ENCODE measurements at places on chromosomes 4 and X. TPM values are rescaled to one million over a fixed set of nuclear protein-coding genes. Genes with fewer than 3 reads are reported as not detected.

DNA sequence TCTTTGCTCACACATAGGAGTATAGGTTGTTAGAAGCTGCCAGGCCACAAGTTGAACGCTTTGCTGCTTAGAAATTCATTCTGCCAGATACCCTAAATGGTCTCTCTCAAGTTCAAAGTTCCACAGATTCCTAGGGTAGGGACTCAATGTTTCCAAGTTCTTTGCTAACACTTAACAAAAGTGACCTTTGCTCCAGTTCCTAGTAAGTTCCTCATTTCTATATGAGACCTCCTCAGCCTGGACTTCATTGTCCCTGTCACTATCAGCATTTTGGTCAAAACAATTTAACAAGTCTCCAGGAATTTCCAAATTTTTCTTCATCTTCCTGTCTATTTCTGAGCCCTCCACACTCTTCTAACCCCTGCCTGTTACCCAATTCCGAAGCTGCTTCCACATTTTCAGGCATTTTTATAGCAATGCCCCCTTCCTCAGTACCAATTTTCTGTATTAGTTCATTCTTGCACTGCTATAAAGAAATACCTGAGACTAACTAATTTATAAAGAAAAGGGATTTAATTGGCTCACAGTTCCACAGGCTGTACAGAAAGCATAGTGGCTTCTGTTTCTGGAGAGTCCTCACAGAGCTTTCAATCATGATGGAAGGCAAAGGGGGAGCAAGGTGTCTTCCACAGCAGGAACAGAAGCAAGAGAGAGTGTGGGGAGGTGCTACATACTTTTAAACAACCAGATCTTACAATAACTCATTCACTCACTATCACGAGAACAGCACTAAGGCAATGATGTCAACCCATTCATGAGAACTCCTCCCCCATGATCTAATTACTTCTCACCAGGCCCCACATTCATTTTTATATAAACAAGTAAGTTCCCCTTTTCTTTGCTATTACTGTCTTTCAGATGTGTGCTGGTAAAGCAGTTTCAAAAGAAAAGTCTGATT, 11.5 kb upstream of the TLR1 start:
- no peaks in the 10 kb centered on the region for H3K36me3 ChIP-seq
- H3K4me3 ChIP-seq = no peak overlapping the region
- no peaks in the 10 kb centered on the region for H3K27me3 ChIP-seq
- no peak for DNase-seq

DNA sequence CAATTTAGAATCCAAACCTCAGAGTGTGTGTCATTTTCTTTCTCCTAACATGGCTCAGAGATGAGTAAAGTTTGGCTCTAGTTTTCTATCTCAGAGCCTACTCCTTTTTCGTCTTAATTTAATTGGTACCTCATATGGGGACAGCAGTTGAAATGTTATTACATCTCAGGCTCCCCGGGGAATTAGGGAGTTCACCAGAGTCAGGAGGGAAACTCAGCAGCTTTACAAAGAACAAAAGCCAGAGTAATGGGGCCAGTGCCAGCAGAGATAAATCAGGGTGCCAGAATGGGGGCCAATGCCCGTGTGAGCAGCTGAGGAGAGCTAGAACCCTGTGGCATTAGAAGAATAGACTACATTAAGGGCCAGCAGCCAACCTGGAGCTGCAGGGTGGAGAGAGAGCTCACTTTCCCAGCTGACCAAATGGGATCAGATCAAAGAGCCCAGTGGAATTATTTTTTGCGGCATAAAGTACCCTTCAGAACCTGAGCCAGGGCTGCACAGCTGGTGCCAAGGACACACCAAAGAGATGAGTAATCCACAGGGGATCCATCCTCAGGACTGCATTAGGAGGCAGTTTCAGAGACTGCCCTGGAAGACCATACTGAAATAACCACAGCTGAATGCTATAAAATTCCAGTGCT, 207.1 kb upstream of the DKK2 start:
- H3K4me1 ChIP-seq = no peaks in the 10 kb centered on the region
- DNase-seq = no peak
- no peaks in the 10 kb centered on the region for H3K27me3 ChIP-seq
- no peak overlapping the region for H3K4me3 ChIP-seq
- no peaks in the 10 kb centered on the region for H3K36me3 ChIP-seq
- H3K27ac ChIP-seq = no peak overlapping the region

DNA sequence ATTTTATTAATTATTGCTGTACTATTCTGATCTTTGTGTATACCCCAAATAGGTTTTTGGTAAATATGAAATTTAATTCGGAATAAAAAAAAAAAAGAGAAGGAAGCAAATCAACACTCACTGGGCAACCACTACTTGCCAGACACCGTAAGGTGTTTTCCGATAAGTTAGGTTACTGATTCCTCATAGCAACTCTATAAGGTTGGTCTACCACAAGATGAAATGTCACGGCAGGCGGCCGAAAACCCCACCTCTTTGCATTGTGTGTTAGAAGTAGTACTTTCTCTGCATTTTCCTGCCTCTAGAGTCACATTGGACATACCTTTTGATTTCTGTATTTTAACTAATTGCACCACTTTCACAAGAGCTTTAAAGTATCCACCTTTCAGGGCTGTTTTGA, 44.5 kb upstream of the RASGEF1B start:
- no peaks in the 10 kb centered on the region for H3K36me3 ChIP-seq
- no peaks in the 10 kb centered on the region for H3K4me1 ChIP-seq
- no peak overlapping the region for H3K4me3 ChIP-seq
- DNase-seq = no peak

DNA sequence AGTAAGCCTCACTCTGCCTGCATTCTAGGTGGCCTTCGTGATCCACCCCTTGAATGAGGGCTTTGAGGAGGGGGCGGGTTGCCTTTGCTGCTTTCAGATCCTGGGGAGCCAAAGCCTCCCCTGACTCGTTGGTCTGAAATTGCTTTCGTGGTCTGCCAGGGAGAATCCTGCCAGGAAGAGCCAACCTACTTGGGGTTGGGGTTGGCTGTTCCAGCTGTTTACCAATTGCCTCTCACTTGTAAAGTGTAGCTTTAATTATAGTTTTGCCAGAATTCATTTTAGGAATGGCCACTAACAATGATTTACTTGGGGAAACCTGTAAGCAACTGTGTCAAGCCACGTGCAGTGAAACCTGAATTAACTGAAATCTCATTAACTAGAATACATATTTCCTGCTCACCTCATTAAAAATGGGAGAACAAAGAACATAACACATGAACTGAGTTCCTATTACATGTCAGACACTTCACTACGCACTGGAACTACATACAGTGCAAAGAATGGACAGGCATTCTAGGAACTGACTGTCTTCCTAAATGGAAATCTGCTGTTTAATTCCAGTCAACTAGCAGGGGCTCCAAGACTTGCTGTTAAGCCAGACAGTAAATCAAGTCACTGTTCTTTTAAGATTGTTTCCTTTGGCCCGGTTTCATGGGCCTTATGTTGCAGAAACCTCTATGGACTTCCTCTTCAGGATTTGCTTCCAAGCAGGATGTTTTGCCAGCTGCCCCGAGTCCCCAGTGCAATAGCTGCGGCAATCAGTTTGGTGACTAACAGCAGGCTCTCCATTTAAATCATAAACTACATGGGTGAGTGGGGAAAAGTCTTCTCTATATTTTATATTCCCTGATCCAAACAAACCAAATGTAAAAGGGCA, 16.4 kb upstream of the NKRF start:
- H3K4me1 ChIP-seq = no peaks in the 10 kb centered on the region
- no peaks in the 10 kb centered on the region for H3K36me3 ChIP-seq
- no peak overlapping the region for H3K4me3 ChIP-seq
- H3K27me3 ChIP-seq = no peaks in the 10 kb centered on the region
- no peak overlapping the region for H3K27ac ChIP-seq

DNA sequence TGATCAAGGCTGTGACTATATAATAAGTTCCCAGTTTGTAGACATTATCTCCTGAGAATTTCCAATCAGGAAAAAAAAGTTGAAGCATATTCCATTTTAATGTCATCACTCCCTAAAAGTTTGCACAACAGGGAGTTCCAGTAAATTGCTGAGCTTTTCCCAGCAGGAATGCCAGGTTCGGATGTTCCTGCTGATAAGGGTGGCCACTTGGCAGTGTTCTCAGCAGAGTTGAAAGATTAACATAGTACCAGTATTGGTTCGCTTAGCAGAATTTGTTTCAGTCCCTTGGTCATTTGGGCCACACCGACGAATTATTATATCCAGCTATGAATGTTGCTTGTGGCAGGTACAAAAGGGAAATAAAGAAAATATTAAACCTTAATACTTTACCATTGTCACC, 5.2 kb upstream of the CXCL2 start:
- H3K4me3 ChIP-seq = no peak overlapping the region
- no peaks in the 10 kb centered on the region for H3K4me1 ChIP-seq
- no peak overlapping the region for H3K27ac ChIP-seq
- H3K36me3 ChIP-seq = no peaks in the 10 kb centered on the region
- DNase-seq = no peak

- H3K36me3 ChIP-seq = peaks cover 8% of the 10 kb centered on the region
- no peak for DNase-seq
- H3K4me3 ChIP-seq = no peak overlapping the region
- H3K27me3 ChIP-seq = no peaks in the 10 kb centered on the region
- H3K27ac ChIP-seq = no peak overlapping the region
Observed at GRCh38 chrX:9706421-9706820, 59.2 kb downstream of the GPR143 start.

- no peaks in the 10 kb centered on the region for H3K27me3 ChIP-seq
- no peak overlapping the region for H3K4me3 ChIP-seq
- no peak overlapping the region for H3K27ac ChIP-seq
- no peak for DNase-seq
Observed at GRCh38 chr4:10963958-10964703, 279.6 kb upstream of the CLNK start.

FSTL5 gene
- not detected for total RNA-seq

DNA sequence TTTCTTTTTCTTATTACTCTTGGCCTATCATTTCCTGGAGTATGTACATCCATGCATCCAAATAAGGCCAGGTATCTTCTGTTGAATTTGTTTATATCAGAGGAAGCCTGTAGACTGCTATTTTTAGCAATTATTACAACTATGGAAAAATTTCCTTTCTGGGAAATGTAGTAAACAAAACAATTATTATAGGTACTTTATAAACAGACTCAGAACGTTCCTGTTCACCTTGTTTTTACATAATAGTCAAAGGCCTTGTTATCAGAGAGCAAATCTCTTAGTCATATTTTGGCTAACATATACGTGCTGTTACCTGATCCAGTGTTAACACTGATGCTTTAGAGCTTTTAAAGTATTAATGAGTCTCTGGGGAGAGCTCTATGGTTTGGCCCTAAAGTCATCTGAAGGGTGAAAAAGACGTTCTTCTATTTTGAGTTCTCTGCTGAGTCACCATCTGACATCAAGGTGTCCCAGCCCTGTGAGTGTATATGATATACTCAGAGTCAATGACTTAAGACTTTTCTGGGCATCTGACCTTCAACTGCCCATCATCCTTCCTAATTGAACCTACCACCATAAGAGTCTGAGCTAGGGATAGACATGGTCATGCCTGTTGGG, 7.3 kb downstream of the SPARCL1 start:
- H3K27me3 ChIP-seq = no peaks in the 10 kb centered on the region
- H3K4me3 ChIP-seq = no peak overlapping the region
- H3K27ac ChIP-seq = no peak overlapping the region
- H3K4me1 ChIP-seq = no peaks in the 10 kb centered on the region

BEX5 gene
- total RNA-seq = 1.5 TPM

DNA sequence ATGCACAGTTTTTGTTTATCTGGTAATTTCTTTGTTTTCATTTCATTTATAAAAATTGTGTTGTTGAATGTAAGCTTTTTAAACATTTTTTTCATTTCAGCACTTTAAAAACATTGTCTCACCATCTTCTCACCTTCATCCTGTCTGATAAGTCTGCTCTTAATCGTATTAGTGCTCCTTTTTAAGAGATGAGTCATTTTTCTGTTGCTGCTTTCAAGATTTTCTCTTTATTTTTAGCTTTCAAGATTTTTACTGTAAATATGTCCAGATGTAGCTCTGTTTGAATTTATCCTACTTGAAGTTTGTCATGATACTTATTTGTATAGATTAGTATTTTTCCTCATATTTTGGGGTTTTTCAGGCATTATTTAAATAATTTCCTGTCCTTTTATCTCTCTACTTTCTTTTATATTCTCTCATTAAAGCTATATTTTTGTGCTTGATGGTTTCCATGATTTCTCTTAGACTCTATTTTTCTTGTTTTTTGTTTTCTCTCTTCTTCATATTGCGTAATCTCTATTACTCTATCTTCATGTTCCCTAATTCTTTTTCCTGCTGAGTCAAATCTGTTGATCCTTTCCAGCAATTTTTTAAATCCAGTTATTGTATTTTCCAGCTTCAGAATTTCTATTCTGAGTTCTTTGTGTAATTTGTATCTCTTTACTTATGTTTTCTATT, 1400.4 kb upstream of the PCDH7 start:
- no peaks in the 10 kb centered on the region for H3K4me1 ChIP-seq
- no peak overlapping the region for H3K4me3 ChIP-seq
- no peak for DNase-seq
- H3K27ac ChIP-seq = no peak overlapping the region
- H3K27me3 ChIP-seq = no peaks in the 10 kb centered on the region

All from CD8-positive, alpha-beta memory T cell (primary cell).